ENCODE measurements at places on chromosomes 3 and 15.

DNA sequence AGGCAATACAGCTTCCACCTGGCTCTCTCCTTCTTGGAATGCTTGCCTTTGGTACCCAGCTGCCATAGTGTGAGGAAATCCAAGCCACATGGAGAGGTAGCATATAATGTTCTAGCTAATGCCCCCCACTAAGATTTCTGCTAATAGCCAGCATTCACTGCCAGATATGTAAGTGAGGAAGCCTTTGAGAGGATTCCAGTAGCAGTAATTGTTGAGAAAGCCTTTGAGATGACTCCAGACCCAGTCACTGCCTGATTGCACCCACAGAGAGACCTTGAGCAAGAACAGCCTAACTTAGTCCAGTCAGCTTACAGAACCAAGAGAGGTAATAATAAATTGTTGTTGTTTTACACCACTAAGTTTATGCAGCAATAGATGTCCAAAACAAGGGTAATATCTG lies 63.1 kb downstream of the STRIT1 start:
- DNase-seq, result no peak

DNA sequence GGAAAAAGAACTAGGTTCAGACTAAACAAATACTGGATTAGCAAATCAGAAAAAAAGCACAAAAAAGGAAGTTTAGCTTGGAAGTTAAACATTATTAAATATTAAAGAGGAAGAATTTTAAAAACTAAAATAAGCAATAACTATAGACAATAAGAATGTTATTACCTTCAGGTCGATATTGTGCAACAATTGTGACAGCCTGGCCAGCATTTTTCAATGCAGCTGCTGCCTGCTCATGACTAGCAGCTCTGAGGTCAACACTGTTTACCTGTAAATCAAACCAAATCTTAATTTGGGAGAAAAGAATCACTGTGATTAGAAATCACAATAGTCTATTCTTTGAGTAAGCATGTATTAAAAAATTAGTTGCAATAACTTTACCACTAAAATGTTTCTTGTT lies 75.1 kb upstream of the MELTF start:
- DNase-seq, result no peak

GRCh38 chr15:59538494-59538893 lies 73.1 kb upstream of the GCNT3 start:
- no peak for DNase-seq

DNA sequence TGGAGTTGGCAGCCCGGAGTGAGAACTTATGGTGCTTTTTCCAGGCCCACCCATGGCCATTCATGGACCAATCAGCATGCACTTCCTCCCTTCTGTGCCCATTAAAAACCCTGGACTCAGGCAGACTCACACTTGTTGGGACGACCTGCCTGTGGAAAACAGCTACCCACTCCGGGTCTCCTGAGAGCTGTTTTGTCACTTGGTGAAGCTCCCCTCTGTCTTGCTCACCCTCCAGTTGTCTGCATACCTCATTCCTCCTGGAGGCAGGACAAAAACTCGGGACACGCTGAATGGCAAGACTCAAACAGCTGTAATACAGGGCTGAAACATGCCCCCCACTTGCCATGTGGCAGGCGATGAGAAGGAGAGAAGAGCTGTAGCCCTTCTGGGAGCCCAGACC lies 35.2 kb downstream of the ROPN1B start:
- DNase-seq, result no peak

- DNase-seq, result no peak
Measured at GRCh38 chr15:73856458-73857192, 16.7 kb upstream of the TBC1D21 start.

DNA sequence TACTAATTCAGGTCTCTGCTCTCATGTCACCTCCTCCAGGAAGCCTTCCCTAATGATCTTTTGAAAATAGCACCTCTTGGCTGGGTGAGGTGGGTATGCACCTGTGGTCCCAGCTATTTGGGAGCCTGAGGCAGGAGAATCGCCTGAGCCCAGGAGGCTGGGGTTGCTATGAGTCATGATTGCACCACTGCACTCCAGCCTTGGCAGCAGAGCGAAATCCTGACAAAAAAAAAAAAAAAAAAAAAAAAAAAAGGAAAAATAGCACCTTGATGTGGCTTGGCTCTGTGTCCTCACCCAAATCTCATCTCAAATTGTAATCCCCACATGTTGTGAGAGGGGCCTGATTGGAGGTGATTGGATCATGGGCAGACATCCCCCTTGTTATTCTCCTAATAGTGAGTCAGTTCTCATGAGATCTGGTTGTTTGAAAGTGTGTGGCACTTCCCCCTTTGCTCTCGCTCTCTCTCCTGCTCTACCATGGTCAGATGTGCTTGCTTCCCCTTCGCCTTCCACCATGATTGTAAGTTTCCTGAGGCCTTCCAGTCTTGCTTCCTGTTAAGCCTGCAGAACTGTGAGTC lies 11.2 kb upstream of the RNU6-1 start:
- DNase-seq, result no peak

- no peak for DNase-seq
Measured at GRCh38 chr3:188000361-188000861, 153.5 kb upstream of the LPP start.

DNA sequence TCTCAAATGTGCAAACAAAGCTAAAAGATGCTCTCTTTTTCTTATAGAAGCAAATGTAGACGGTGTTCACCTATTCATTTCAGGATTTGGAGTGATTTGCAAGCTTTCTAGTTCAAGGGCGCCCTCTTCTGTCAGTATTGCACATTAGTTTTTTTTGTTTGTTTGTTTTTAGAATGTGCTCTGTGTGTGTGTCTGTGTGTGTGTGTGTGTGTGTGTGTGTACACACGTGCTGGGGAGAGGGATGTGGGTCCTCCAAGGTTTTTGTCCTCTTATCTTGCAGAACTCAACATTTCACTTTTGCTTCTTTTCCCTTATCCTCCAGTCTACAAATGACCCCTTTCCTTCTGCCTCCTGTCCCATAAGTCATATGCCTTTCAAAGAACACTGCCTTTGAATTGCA lies 23.5 kb downstream of the DNAH1 start:
- no peak for DNase-seq

DNA sequence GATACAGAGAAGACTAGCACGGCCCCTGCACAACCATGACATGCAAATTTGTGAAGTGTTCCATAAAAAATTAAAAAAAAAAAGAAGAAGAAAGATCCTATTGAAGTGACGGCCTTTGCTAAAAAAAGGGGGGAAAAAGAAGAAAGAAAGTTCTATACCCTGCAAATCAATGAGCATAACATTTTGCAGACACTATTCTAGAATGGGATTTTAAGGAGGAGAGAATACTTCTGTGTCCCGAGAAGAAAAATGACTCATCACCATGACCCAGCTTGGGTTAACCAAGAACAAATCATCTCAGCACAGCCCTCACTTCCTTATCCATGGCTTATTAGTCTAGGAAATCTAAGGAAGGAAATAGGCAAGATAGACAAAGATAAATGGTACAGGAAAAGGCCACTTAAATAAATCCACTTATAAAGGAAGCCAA lies 7.4 kb upstream of the SH3BP5 start:
- DNase-seq, result no peak

Measured in dorsolateral prefrontal cortex (tissue), 122 donors.